ENCODE measurements at places on chromosomes 1 and 21.

DNA sequence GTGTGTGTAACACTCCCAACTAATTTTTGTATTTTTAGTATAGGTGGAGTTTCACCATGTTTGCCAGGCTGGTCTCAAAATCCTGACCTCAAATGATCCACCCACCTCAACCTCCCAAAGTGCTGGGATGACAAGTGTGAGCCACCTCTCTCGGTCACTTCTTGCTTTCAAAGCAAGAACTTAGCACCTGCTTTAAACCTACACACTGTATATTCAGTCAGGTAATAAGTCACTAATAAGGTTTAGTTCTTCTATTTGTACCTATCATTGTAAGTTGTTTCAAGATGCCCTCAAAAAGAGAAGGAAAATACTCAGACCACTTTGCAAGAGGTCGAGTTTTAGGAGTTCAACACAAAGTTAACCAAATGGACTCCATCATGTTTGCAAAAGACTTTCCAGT lies 431.3 kb downstream of the MRPL39 start:
- DNase-seq: no peak

GRCh38 chr21:42527127-42527488 lies 13.5 kb downstream of the SLC37A1 start:
- DNase-seq: no peak

- no peak for DNase-seq
These were observed 175.7 kb upstream of the COL11A1 start for GRCh38 chr1:103283841-103284669.

- DNase-seq: peak; percentile 86
These were observed 67.8 kb downstream of the OBSCN start for GRCh38 chr1:228275430-228276173.

DNA sequence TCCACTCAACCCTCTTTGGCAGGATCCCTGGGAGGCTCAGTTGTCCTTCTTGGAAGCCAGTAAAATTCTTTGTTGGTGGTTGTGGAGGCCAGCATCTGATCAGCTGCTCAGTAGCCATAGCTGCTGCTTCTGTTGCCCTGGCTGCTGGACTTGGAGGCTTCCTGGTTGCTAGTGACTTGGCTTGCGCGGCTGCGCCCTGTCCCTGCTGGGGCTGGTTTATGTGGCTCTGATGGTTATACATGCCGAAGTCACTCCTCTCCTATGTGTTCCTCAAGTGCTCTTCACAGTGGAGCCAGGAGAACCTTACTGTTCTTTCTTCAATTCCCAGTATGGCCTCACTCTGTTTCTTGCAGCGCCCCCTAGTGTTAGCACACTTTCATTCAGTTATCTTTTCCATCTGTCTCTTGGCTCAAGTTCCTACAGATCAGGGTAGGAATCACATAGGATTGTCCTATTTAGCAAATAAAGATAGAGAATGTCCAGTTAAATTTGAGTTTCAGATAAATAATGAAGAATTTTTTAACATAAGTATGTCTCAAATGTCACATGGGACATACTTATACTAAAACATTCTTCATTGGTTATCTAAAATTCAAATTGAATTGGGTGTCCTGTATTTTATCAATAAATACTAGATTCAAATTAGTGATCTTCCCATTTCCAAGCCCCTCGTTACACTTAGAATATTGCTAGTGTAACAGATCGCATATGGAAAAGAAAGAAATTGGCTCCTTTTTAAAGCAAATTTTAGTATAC lies 176.5 kb downstream of the TGFB2 start:
- no peak for DNase-seq

GRCh38 chr1:62209931-62210595 lies 15.4 kb downstream of the L1TD1 start:
- no peak for DNase-seq

DNA sequence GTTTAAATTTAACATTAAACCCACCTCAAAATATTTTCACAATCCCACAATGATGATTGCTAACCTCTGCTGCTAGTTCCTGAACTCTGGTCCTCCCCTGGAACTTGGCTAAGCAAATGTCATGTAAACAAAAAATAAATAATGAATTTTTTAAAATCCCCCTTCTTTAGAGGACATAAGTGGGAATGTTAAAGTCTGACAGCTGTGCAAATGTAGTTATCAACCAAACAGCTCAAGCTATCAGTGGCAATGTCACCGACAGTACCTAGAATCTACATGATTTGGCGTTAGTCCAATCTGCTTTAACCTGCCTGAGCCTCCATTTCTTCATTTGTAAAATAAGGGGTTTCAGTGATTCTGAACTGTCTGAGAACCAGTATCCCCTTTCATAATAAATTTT lies 67.7 kb downstream of the GDAP2 start:
- DNase-seq: no peak

- peak; percentile 30 for DNase-seq
These were observed 24.0 kb downstream of the QSOX1 start for GRCh38 chr1:180178511-180179161.

DNA sequence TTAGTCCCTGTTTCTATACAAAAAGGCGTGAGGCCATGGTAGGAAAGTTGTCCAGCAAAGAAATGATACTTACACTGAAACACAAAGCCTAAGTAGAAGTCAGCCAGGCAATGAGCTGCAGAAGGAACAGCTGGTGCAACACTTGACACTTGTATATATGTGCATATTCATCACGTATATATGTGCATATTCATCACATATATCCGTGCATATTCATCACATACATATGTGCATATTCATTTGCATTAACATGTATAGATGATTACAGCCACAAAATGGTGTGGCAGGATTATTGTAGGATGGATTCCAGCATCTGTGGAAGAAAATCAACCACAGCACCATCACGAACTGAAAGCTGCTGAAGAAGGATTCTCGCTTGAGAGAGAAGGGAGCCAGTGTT lies 189.0 kb upstream of the RGS18 start:
- no peak for DNase-seq

GRCh38 chr1:226565476-226565875 lies 16.9 kb downstream of the STUM start:
- DNase-seq: no peak

- DNase-seq: no peak
These were observed 137.4 kb upstream of the BARHL2 start for GRCh38 chr1:90854397-90854924.

GRCh38 chr1:229538945-229539344 lies 19.6 kb downstream of the ABCB10 start:
- no peak for DNase-seq

DNA sequence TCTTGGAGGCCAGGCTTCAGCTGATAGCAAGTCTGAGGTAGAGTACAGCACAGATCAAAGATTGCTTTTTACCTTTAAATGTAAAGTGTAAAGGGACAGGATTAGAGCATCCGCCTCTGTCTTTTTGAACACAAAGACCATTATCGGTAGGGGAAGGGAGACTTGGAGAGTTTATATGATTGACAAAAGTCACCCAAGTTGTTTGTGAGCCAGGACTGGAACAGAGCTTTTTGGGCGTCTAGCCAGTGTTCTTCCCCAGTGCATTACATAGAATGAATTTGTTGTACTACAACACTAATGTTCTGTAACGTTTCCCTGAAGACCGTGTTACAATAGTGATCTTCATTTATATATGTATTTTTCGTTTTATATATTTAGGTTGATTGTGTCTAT lies 9.3 kb upstream of the PIGC start:
- no peak for DNase-seq

DNA sequence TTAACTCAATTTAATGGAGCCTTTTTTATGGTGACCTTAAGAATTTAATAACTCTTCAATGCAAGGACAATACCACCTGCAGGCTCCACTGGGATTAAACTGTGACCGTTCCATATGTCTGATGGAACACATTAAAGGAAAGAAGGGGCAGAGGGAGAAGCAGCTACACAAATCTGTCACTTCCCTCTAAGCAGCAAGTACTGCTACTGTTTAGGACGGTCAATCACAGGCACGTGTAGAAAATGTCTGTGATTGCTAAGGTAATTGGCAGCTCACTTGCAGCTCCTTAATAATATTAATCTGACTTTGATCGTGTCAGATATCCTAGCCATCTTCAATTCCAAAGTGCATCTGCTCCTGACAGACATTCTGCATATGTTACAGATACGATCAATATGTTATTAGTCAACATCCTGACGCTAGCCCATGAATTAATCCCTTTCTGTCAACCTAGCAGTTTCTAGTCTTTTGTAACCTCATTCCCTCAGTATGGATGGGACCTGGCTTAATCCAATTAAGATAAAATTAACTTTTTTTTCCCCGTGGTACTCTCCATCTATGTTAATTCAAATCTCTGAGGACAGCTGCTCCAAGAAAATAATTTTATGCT lies 1012.4 kb downstream of the AMY1C start:
- no peak for DNase-seq

GRCh38 chr21:43872531-43873197 lies 7.6 kb downstream of the AGPAT3 start:
- no peak for DNase-seq

- DNase-seq: no peak
These were observed 158.6 kb downstream of the SYT2 start for GRCh38 chr1:202551683-202552082.

DNA sequence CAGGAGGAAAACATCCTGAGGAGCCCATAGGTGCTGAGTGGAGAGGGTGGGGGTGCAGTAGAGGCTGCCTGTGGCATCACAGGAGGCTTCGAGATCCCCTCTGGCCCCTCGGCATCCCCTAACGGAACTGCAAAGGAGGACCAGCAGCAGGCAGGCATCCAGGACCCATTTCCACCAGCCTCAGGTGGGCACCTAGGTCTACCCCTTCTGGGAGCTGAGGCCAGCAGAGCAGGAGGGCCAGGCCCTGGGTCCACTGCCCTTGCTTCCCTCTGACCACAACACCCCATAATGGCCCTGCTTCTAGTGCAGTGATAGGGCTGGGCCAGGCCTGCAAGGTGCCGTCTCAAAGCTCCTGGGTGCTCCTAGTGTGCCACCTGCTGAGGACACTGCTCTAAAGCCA lies 723.0 kb downstream of the PTPRU start:
- no peak for DNase-seq

DNA sequence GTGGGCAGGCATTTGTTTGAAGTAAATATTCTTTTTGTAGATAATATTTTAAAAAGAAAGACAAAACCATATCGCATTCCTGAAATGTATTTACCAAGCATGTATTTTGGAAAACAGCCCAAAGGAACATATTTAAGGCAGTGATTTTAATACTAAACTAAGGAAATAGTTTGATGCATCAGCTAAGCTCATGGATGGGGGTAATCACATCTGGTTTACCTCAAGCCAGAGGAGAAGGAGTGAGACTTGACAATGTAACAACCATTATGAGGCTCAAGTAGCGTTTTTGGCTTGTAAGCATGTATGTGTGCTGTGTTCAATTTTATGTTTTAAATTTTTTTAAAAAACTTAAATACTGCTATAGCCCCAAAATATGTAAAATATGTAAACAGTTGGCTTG lies 390.5 kb downstream of the DISC1 start:
- no peak for DNase-seq

- DNase-seq: no peak
These were observed 696 bp downstream of the SCNN1D start for GRCh38 chr1:1280782-1281481.

DNA sequence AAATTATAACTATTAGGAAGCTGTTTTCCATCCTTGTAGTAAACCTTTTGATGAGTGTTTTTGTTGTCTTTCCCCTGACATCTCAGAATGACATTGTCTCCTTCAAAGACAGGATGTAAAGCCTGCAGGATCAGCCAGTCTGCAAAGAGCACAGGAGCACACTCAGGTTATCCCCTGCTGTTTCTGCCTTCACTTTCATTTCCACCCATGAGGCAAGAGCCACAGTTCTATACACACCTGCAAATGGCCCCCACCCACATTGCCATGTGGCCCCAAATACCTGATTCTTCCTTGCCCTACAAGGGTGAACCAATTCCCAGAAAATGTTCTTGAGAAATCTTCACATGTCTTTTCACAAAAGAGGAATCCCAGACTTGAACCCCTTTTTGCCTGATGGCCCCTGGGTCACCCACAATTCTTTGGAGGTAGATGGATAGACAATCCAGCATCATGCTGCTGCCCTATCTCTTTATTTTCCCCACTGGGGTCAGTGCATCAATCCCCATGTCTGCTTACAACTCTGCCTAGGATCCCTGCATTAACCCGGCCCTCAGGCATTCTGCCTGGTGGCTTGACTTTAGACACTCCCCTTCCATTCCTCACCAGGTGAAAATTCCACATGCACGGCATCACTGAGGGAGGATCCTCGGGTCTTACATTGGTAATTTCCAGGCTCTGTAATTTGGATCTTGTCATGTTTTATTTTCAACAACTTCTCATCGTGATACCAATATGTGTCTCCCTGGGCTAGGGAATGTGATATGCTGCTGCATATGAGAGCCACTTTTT lies 2.6 kb downstream of the FCRL3 start:
- no peak for DNase-seq

DNA sequence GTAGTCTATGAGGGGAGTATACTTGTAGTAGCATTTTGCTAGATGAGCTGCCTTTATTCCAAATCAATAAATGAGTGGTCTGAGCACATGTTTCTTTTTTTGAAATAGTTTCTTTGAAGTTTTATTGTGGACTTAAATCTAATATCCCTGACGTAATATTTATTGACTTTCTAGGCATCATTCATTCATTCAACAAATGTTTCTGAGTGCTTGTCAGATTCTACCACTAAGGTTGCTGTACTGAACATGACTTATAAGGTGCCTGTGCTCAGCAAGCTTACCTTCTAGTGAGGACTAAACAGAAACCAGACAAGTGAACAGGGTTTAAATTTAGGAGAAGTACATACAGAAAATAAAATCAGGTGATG lies 68.4 kb downstream of the POU2F1 start:
- DNase-seq: no peak

DNA sequence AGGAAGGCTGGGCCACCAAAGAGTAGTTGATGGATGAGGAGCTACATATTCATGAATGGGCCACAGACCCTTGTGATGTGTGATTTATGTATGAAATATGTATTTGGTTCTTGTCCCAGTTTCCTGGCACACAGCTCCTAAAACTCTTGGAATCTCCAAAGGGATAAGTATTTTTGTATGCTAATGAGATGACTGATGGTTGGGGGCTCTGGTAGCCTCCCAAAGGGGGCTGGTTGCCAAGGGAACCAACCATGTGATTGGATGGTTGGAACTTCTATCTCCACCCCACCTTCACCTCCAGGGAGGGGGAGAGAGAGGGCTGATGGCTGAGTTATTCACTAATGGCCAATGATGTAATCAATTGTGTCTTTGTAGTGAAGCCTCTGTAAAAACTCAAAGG lies 77.1 kb downstream of the ZNF281 start:
- no peak for DNase-seq

DNA sequence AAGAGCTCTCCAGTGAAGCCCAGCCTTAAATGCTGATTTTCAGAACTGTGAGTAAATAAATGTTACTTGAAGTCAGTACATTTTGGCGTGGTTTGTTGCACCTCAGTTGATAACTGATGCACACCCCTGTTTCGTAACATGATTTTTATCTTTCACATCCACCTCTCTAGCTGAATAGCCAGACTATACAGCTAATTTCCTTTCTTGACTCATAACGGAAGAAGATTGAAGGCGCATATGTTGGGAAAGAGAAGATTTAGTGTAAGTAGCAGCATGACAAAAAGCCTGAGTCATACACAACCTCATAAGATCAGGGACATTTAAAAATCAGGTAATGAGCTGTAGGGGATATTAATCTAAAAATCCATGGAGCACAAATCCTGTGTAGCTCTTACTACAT lies 716.2 kb upstream of the ZP4 start:
- DNase-seq: no peak

- DNase-seq: no peak
These were observed 119.4 kb downstream of the TNFSF18 start for GRCh38 chr1:172931340-172931739.

GRCh38 chr21:36427502-36427901 lies 42.3 kb downstream of the CHAF1B start:
- no peak for DNase-seq

Measured in T-helper 1 cell (primary cell).